ENCODE measurements at places on chromosomes 1 and 21.

DNA sequence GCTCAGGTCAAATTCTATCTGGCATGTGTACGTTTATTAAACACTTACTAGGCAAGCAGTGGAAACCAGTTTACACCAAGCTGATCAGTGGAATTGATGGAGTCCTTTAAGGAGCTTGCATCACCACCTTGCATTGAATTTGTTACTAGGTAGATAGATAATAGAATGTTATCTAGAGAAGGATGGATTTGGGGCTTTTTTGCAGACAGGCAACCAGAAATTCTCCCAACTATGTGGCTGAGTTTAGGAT is 44.9 kb downstream of the HHAT start:
- DNase-seq: no peak

- DNase-seq: no peak
Measured at GRCh38 chr1:244755673-244756072, 79.8 kb upstream of the COX20 start.

GRCh38 chr1:6509220-6509918 is 17.9 kb upstream of the PLEKHG5 start:
- DNase-seq: no peak

DNA sequence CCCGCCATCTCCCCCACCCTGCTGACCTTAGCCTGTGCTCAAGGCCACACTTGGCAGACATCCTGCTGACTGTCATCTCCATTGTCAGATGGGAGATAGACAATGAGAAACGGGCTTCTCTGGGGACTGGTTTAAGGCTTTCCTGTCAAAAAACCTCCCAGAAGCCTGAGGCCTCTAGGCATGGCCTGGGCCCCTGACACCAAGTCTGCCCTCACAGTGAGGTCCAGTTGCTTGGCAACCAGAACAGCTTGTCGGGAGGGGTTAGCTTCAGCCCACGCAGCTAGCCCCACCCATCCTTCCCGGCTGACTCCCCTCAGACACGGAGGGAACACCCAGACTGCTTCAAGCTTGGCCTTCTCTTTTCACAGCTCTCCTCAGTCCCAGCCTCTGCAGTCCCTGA is 11.0 kb downstream of the PLEKHA6 start:
- no peak for DNase-seq

DNA sequence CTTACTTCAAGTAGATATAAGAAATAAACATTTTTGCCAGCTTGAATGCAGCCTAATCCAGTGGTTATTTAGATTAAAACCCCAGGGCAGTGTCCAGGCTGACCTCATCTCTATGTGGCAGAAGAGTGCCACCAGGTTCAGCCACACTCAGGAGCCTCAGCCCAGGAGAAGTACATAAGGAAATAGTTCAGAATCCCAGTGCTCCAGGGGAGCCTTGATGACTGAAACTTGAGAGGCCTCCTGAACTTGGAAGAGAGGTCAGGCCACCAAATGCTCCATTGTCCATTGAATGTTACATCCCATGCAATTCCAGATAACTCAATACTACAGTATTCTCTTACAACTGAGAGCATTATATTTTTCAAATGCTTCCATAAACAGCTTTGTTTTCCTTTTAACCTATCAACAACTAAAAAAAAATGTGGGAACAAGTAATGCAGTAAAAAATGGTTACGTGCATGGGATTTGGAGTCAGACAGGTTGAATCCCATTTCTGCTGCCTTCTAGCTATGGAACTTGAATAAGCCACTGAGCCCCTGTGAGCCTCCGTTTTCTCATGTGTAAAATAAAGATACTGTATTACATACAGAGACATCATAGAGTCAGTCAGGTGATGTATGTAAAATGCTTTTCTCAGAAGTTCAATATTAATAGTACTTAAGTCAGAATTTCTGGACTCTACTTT is 248.0 kb downstream of the PLPP3 start:
- DNase-seq: no peak

DNA sequence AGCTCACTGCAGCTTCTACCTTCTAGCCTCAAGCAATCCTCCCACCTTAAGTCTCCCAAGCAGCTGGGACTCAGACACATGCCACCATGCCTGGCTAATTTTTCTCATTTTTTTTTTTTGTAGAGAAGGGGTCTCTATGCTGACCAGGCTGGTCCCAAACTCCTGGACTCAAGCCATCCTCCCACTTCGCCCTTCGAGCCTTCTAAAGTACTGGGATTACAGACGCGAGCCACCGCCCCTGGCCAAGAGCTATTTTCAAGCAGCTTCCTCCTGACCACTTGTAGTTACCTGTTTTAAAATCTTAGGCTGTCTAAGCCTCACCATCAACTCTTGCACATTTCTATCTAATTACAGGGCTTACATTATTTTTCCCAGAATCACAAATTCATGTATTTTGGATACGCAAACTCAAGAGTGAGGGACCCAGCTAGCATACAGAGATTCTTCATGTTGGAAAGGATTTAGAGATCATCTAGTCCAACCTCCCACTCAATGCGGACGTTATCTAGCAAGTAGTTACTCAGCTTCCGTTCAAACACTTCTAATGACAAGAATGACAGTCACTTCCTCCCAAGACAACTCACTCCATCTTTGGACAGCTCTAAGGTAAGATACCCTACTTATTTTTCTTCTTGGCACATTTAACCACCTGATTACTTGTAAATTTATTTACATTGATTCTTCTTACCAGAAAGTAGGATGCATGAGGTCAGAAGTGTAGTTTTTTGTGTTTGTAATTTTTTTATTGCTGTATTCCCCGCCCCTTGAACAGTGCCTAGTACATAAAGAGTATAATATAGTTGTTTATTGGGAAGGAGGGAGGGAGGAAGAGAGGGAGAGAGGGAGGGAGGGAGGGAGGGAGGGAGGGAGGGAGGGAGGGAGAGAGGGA is 65.4 kb downstream of the LUZP1 start:
- DNase-seq: no peak

GRCh38 chr1:156146020-156146768 is 7.2 kb upstream of the SEMA4A start:
- peak; percentile 93 for DNase-seq

- DNase-seq: no peak
Measured at GRCh38 chr1:196546272-196547111, 61.7 kb downstream of the KCNT2 start.

GRCh38 chr1:22619252-22619651 is 17.2 kb upstream of the C1QA start:
- DNase-seq: no peak

DNA sequence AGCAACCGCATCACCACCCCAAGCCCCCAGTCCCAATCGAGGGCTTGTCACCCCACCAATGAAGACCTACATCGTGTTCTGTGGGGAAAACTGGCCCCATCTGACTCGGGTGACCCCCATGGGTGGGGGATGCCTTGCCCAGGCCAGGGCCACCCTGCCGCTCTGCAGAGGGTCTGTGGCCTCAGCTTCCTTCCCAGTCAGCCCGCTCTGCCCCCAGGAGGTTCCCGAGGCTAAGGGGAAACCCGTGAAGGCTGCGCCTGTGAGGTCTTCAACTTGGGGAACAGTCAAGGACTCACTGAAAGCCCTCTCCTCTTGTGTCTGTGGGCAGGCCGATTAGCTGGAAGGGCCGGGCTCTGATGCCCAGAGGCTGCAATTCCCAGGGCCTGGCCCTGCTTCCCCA is 2.0 kb downstream of the SRARP start:
- DNase-seq: no peak

DNA sequence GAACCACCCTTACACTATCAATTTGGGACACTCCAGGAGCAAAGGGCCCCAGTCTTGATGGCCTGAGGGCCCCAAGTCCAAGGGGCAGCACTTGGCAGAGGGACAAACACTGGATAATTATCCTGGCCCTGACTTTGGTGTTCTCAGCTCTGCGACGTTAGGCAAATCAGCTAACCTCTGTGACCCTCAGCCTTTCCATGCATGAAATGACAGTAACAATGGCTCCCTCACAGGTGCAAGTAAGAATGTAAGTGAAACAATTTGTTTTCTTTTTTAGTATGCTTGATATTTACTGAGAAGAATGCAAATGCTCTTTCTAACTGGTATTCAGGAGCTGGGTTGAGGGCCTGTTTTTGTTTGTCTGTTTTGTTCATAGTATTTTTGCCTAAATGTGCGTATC is 61.6 kb upstream of the PRDX6 start:
- DNase-seq: no peak

DNA sequence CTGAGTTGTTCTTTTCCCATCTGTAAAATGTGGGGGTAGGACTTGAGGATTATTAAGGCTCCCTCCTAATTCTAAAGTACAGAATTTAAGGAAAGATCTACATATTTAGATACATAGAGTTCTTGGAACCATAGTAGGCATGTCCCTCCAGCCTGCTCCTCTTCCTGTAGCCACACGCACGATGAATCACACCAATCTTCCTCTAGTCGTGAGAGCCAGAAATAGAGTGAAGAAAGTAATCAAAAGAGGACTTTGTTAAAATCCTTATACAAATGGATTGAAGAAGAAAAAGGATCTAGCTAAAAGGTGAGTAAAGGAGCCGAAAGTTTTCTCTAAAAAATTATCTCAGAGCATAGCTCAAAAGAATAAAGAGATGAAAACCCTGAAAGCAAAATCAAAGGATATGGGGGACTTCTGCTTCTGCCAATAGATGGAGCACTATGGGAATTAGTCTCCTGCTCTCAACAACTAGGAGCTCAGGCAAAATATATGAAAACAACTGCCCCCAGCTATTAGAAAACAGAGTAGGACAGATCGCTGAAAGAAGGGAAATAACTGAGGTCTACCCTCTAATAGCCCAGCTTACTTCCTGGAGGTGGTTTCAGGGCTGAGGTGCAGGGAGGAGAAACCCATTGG is 8.5 kb downstream of the C1orf141 start:
- no peak for DNase-seq

DNA sequence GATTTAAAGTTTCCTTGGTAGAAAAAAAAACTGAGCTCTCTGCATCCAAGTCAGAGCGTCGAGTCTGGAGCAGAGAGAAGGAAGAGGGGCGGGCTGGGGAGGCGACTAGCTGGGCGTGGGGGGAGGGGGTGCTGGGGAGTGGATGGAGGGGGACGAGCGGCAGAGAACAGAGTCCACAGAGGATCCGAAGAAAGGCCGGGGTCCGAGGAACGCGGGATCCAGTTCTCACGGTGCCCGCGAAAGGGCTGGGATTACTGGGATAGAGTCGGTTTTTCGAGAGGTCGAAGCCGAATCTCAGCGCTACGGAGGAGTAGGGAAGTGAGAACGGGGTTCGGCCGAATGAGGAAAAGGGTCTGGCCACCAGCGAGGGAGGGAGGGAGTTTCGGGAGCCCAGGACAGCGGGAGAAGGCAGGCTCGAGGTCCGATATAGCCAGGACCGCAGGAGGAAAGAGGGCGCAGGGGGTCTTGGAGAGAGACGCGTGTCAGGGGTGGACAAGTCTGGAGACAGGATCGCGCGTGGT is 665 bp downstream of the DAB1 start:
- DNase-seq: no peak

DNA sequence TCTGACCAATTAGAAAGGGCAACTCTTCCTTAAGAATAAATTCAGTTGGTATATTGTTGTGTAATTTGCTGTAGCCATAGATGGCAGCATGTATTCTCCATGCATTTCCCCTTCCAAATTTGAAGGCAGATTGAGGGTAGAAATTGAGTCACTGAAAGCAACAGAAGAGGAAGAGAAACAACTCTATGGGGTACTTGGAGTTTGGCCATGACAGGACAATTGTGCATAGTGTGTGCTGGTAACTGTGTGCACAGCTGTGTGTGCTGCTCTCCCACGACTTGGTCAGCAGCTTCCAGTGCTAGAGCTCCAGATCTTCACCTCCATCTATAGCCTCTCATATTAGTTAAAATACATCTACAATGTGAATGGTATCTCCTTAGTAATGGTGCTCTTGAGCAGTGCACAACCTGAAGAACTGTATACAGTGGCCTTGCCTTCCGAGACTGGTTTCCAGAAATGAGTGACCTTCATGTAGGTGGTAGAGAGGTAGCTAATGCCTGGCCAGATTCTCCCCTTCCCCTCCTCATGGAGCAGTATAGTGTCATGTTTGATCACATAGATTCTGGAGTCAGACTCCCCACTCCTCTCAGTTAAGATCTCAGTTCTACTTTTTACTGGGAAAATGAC is 882 bp upstream of the FCAMR start:
- DNase-seq: no peak

DNA sequence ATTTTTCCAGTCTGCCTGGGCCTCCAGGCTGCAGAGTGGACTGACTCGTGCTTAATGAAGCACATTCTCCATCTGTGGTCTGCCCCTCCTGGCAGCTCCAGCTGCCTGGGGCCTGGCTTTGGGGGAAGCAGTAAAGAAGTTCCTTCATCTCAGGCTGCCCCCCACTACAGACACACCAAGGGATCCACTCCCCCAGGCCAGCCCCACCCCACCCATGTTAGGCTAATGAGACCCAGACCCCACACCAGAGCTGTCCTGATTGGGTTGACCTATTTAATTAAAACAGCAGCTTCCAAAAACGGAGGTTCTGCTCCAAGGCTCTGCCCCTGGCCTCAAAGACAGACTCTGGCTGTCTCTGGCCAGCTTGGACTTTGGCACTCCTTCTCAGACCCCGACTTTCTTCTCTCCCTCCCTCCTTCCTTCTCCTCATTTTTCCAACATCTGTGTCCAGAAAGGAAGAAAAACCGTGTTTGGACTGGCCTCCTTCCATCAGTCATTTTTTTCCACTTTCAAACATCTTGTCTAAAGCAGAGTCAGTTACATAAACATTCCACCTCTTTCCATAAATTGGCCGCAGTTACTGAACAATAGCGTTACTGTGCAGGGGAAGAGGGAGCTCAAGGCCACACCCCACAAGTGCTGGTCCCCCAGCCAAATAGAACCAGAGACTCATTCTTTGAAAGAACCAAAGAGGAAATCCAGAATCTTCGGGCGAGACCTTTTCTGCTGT is 29.7 kb downstream of the SERTAD4 start:
- DNase-seq: no peak

DNA sequence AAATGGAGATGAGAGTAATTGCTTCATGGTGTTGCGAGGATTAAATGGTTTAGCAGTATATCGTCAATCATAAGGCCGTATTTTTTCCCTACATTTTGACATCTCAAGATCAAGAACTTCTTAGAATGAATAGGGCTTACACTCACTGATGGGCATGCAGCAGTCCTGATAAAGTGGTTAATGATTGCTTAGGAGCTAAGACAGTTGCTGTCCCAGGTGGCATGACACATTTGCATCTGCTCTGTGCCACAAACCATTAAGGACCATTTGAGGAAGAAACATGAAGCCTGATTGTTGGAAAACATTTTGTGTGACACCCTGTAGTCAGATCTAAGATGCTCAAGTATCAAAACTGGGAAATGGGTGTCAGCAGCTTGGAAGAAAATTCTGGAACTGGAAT is 81.0 kb upstream of the SGIP1 start:
- no peak for DNase-seq
